ENCODE measurements at places on chromosomes 6 and 20.

GRCh38 chr20:40218971-40219370 is 470.1 kb downstream of the MAFB start:
- DNase-seq, result no peak

- DNase-seq, result no peak
These were observed 38.2 kb upstream of the IER3 start for GRCh38 chr6:30782425-30783014.

DNA sequence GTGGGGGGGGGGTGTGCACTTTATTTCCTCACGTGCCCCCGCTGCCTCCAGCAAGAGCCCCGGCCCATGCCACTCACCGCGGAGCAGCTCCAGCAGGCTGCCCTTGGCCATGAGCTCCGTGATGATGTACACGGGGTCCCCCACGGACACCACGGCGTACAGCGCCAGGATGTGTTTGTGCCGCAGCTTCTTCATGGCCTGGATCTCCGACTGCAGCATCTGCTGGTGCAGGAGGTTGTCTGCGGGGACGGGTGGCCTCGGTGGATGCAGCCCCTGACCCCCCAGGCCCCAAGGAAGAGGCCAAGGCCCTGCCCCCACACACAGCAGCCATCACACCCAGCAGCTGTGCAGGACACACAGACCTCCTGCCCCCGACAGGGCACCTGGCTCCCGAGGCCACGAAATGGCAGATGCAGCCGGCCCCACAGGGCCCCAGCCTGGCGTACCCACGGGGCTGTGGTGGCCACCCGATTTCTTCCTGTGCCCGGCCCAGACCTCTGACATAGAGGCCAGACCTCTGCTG is 4.7 kb downstream of the PTK6 start:
- no peak for DNase-seq

DNA sequence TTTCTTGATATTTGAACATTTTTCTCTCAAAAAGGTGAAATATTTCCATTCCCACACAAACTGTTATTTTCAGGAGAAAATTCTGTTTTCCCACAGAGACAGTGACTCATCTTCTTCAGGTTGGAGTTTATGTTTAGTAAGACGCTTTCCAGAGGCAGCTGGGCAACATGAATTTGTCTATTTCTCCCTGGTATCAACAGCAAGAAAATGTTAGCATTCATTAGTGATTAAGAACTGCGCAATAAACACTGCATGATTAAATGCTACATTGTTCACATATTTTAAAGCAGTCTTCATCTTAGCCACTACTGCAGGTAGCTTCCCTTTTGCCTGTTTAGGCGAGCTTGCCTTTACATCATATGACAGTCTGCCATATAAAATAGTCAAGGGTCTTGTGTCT is 295.7 kb downstream of the C6orf118 start:
- no peak for DNase-seq

- DNase-seq, result no peak
These were observed 3.1 kb downstream of the DSP start for GRCh38 chr6:7544597-7544996.

- DNase-seq, result no peak
These were observed 50.4 kb upstream of the MPC1 start for GRCh38 chr6:166433096-166433495.

DNA sequence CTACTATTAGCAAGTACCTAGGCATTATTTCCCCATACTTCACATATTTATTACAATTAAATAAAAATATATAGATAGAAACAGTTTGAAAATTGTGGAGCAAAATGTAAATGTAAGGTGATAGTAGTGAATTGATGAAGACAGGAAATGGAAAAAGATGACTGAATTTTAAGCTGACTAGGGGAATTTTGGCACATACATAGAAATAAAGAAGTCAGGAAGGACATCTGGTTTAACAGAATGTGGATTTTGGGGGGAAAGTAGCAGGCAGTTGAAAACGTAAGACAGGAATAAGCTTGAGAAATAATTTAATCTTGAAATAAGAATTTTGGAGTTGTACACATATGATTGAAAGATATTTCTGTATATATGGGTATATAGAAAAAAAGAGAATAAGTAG is 701.7 kb upstream of the CITED2 start:
- no peak for DNase-seq

DNA sequence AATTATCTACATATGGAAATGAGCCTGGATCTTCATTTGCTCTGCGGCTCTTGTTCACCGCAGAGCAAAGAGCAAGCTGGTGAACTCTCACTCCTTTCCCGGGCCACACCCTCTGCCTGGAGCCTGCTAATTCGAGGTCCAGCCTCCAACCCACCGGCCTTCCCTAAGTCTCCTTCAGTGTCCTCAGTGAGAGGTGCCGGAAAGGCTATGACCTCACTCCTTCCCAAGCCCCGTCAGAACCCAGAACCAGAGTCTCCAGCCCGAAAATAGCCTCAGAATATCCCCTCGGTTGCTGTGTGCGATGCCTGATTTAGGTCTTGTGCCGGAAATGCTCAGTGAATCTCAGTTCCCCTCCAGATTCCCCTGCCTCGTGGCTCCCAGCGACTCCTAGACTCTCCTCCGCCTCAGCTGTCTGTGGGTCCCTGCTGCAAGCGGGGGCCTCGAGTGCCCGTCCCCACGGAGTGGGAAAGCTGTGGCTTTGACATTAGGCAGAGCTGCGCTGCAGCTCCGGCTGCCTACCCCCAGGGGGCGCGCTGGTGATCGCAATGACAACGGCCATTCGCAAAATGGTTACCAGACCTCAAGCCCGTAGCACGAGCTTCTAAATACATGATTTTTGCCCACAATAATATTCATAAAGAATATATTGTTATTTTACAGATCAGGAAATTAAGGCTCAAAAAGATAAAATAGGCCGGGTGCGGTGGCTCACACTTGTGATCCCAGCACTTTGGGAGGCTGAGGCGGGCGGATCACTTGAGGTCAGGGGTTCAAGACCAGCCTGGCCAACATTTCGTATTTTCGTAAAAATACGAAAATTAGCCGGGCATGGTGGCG is 4.1 kb upstream of the BNIP5 start:
- DNase-seq, result peak; percentile 55

Data from stimulated activated CD8-positive, alpha-beta memory T cell treated with anti-CD3 and anti-CD28 coated beads, Interleukin-2, amount 100 ng/mL, for 48 hours (primary cell).